ENCODE measurements at places on chromosomes 2 and 18. TPM values are rescaled to one million over a fixed set of nuclear protein-coding genes. Genes with fewer than 3 reads are reported as not detected.
A peak's percentile ranks its signal among the peaks of the same experiment; 100 is the strongest.

Gene FBXO36
- 5.4 TPM for total RNA-seq

Gene GALR1
- 0.06 TPM for total RNA-seq

Gene DUSP2
- 11.8 TPM for total RNA-seq

Gene FSIP2
- 1.2 TPM for total RNA-seq

Gene GAL3ST2
- 0.19 TPM for total RNA-seq

Gene COL4A3
- total RNA-seq: 48.8 TPM

Gene ZBTB7C
- total RNA-seq: 13.8 TPM

Gene OTX1
- total RNA-seq: not detected

Gene MBD2
- total RNA-seq: 123 TPM

Gene SERPINB11
- not detected for total RNA-seq

Gene SLC30A3
- total RNA-seq: 0.31 TPM

Gene ATP9B
- total RNA-seq: 48.2 TPM

Gene DCDC2C
- not detected for total RNA-seq

Gene CFAP210
- total RNA-seq: 0.60 TPM

Gene CD8B2
- 0.09 TPM for total RNA-seq

DNA sequence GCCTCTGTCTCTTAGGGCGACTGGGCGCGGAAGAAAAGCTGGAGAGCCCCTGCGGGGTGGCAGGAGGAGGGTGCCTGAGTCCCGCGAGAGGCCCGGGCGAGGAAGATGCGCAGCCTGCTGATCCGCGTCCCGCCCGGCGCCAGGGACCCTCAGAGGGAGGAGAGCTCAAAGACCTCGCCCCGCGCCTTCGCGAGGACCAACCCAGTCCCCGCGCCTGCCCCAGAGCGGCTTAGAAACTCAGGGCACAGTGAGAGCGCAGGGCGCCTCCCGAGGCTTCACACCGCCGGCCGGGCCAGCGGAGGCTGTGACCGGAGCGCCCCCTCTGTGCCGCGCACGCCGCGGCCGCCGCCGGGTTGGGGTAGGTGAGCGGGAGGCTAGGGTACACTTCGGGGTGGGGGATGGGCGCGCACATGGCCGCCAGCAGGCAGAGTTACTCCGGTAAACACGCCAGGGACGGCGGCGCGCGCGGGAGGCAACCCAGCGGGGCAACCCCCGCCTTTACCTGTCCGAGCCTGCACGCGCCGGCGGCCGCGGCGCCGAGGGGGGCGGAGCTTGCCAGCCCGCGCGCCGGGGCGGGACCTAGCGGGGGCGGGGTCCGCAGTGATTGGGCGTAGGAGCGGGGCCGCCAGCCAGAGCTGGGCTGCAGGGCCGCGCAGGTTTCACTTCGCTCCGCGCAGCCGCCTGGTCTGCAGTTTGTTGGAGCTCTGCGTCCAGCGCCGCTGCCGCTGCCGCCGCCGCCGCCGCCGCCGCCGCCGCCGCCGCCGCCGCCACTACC lies at the start of gene BCL2L11:
Gene BCL2L11, plus strand, starts transcription at position 662 of the 775 bp plus-strand sequence. CDS start 2,832 bp downstream, outside the sequence.
- DNase-seq: peak; percentile 96

- peak; percentile 56 for DNase-seq
Observed at GRCh38 chr2:10721396-10722251, at the start of gene ATP6V1C2. ATP6V1C2 (plus strand) TSS chr2:10721630; CDS start chr2:10722850, 1,220 bp downstream.

DNA sequence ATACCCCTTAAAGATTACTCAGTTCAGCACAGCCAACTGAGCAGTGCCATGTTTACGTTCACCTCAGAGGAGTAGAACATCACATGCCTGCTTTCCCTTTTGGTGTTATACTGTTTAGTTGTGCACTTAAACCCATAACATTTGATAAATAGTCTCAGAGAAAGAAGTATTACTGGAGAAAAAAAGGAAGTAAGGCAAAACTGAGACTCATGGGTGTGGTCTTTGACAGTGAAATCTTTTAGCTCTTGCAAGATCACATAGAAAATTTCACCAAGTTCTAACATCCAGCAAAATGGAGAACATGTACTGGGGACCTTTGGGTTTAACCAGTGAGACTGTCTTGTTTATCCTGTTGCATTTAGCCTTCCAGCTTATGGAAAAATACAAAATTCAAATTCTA lies 5.6 kb downstream of the TANK start:
- DNase-seq: no peak

- DNase-seq: no peak
Observed at GRCh38 chr2:223941579-223942277, 3.4 kb downstream of the WDFY1 start.

DNA sequence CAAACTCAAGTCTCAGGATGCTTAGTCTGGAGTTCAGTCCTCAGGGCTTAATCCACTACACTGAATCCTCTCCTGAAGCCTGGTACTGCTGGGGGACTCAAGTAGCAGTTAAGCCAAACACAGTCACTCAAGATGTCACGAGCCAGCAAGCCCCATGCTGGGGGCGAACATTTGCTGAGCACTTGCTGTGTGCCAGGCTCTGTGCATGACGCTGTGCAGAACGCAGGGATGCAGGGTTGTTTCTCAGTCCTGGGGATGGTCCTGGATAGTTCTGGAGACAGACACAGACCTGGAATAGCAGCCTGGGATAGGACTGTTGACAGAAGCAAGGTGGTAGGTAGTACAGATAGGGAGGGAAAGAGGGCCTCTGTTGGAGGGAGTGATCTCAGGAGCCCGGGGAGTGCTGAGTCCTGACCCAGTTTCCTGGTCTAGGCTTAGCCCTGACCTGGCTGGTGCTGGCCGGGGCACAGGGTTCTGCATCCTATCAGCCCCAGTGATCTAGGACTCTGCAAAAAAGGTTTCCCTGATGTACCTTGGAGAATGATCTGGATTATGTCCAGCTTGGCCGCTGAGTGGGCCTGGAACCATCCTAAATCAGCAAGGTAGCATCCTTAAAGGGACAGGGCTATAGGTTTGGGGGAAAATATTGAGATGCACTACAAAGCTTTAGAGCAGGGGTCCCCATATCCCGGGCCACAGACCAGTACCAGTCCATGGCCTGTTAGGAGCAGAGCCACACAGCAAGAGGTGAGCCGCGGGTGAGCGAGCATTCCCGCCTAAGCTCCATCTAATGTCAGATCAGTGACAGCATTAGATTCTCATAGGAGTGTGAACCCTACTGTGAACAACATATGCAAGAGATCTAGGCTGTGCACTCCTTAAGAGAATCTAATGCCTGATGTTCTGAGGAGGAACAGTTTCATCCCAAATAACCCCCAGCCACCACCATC lies 54.7 kb upstream of the OTOF start:
- DNase-seq: peak; percentile 46

DNA sequence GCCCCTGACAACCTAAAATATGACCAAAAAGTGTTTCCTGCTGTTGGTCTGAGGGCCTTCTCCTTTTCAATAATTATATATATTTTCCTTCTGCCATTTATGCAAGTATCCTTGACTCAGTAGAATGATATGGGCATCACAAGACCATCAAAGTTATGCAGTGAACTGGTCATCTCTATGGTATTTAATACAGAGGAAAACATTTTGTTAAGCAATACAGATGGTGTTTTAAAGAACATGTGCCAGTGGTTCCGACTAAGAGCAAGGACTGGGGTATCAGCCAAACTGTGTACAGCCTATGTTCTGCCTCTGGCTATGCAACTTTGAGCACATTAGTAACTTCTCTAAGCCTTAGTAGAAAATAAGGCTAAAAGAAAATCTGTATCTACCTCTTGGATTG lies 179.0 kb downstream of the TRABD2A start:
- DNase-seq: no peak

DNA sequence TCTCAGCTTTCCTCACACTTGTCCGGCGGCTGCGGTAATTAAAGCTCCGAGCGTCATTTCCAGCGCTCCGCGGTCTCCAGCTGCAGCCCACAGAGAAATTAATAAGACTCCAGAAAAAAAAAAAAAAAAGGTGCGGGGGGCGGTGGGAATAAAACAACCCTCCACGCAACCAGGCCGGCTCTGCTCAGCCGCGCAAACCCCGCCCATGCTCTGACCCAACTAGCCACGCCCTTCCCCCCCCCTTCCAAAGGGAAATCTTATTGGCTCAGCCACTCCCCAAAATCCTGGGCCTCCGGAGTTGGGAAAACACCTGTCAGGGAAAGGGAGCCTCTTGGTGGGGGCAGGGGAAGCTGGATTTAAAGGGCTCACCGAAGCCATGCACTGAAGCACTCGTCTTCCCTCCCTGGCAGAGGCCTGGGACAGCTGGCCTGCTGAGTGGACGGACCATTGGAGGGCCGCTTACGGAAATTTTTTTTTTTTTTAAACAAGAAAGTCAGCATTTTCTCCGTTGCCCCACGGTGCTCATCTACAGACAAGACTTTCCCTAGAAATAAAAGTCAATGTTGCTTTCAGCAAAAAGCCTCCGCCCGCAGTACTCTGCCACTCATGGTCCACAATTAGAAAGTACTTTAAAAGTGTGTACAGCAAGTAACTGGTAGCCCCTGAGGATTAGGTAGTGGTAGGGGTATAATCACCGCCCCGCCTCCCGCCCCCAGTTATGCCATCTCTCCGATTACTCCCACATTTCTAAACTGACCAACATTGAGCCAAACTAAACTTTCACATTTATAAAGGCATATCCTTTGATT lies 674 bp upstream of the ERBB4 start:
- peak; percentile 89 for DNase-seq

DNA sequence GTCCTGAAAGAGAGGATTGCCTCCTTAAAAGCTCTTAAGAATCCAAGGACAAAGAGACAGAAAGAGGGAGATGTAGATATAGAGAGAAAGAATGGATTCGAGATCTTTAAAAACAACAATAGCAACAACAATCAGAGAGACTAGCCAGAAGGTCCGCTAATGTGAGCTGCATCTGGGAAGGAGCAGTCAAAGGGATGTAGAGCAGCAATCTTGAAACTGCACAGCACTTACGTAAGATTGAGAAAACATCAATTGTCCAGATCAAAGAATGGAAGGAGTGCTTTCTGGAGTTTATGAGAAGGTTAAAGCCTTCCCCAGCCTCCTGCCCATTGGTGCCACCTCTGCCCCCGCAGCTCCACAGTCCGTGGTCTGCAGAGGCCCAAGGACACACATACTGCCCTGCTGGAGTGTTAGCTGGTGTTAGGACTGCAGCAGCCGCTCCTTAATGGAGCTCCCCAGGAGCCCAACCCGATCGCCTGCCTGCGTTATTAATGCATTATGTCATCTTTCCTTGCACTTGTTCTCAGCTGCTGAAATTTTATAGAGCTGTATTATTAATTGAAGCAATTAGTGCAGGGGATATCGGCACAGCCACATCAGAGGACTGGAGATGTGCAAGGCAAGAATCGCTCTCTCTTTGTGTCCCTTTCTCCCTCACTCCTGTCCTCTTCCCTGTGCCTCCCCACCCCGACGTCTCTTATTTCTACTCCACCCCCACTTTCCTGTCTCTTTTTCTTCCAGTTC lies 94.2 kb upstream of the STPG4 start:
- DNase-seq: no peak

- no peak for DNase-seq
Observed at GRCh38 chr2:25201794-25202193, 33.4 kb upstream of the POMC start.

DNA sequence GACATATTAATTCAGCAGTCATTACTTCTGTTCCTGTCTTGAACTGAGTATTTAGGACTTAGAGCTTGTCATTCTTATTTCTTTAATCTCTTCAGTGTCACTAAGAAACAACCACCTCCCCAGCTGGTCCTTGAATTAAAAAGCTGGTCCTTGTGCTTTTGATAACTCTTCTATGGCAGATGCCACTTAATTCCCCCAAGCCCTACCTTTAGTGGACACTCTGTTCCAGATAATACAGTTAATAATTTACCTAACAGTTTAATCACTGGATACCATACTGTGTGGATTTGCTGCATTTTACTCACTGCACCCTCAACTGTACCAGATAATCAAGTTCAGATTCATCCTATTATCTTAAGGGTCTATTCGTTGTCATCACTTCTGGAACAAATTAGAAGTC lies 73.1 kb downstream of the SKA1 start:
- DNase-seq: no peak

GRCh38 chr18:4843771-4844170 lies 353.3 kb downstream of the AKAIN1 start:
- DNase-seq: no peak

DNA sequence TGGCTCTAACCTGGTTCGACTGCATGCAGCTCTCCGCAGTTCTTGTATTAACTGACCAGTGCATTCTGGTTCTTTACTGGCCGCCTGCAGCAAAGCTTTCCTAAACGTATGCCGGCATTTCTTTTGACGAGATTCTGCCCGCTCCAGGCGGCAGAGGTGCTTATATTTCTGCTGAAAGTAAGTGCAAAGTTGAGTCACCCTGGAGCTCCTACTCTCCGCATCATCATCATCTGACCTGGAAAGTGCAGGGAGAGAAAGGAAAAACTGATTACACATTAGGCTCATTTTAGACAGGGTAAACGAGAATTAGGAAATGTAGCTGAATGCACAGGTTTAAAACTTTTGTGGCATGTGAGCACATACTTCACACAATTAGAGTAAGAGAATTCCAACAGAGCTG lies 57.9 kb downstream of the INO80D start:
- no peak for DNase-seq

DNA sequence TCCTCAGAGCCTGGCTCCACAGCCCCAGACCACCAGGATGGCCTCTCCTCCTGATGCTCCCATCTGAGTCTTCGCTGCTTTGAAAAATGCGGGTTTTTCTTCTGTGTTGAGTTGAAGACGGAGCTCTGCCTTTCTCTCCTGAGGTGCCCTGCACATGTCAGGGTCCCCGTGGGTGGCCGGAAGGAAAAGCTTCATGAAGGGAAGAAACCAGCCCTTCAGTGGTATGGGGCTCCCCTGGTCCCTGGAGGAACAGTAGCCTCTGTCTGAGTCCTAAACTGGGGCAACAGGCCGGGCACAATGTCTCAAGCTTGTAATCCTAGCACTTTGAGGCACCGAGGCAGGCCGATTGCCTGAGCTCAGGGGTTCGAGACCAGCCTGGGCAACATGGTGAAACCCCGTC lies 54.7 kb upstream of the CAB39 start:
- DNase-seq: no peak

GRCh38 chr2:140269000-140269399 lies 1488.8 kb upstream of the NXPH2 start:
- DNase-seq: peak; percentile 17

DNA sequence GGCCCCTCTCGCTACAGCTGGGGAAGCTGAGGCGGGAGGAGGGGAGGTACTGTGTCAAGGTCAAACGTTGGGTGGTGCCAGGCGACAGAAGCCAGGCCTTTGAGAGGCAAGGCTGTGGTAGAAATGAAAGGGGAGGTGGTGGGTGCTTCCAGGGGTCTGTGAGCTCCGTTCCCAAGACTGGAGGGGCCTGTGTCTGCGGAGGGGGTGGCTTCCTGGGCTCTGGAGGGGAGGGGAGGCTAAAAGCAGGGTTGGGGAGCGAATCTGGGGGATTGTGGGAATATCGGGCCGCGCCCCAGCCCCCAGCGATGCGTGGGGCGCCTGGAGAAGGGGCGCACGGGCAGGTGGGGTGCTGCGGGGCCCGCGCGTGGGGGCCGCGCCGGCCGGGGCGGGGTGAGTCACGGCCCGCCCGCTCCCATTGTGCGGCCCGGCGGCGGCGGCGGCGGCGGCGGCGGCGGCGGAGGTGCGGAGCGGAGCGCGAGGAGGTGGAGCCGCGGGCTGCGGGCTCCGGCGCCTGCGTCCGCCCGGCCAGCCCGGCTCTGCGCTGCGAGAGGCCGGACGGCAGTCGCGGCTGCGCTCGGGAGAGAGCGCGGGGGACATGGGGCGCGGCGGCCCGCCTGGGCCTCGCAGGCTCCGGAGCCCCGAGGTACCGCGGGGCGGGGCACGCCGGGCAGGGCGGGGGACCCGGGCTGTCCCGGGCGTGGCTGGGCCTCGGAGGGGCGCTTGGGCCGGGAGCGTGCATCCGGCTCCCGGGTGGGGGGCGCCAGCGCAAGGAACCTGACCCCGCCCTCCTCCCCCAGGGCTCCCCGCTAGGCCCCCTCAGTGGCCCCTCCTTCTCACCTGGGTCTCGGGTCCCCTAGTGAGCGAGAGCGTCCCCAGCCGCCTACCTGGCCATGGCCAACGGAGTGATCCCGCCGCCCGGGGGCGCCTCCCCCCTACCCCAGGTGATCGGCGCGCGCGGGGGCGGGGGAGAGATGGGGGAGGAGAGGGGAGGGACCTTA lies at the start of gene SLC4A3:
Gene SLC4A3, plus strand, starts transcription at position 528 of the 998 bp plus-strand sequence. Its CDS starts 363 bp downstream, at position 891.
- peak; percentile 44 for DNase-seq

All from kidney (tissue), 22 donors.